ENCODE measurements at places on chromosomes 2 and 18.

- DNase-seq, result peak; percentile 91
These were observed 133.3 kb downstream of the GFPT1 start for GRCh38 chr2:69253611-69254301.

GRCh38 chr2:25294573-25295462, 46.9 kb downstream of the DNMT3A start:
- DNase-seq, result peak; percentile 72

DNA sequence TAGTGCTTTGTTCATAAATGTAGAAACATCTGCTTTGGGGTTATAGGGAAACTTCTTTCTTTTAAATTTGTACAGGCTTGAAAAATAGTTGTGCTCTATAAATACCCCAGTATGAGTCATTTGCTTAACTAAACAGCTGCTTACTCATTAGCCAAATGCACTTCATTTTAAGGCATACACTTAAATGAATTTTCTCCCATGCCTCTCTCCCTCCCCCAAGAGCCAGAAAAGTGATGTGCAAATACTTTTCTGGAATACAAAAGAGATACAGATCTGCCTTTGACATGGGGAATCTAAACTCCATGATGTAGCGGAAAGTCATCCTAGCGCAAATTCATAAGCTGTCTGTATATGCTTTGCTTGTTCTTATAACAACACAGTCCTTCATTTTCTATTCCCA, 469.4 kb downstream of the DLGAP1 start:
- peak; percentile 55 for DNase-seq

- peak; percentile 25 for DNase-seq
These were observed 106.9 kb downstream of the ROCK1 start for GRCh38 chr18:21004726-21005125.

- no peak for DNase-seq
These were observed 72.1 kb downstream of the AP1S3 start for GRCh38 chr2:223765221-223765785.

DNA sequence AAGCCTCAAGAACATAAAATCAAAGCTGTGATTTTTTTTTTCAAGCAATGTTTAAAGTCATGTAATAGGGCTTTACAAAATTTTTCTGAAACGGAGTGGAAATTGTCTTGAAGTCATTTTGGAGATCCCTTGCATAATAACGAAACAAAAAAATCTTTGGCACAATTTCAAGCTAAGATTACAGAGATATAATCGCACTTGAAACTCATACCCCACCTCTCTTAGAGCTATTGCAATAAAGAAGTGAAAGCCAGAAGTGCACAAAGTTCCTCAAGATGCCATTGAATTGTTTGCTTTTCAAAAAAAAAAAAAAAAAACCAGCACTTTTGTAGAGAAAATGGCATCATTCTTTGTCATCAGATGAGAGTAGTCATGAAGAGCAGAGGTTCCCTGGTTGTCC, 152.3 kb downstream of the PAX3 start:
- DNase-seq, result no peak

DNA sequence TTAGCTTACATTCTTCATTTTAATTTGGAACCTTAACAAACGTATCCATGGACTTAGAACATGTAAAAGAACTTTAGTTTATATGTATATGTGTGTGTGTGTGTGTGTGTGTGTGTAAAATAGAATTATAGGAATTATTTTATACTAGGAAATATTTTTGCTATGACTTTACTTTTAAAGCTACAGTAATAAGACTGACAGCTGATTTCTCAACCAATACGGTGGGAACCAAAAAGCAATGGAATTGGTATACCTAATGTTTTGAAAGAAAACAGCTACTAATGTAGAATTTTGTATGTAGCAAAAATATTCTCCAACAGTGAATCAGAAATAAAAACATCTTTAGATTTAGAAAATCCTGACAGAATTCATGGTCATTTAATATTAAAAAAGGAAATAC, 146.5 kb upstream of the ARL4C start:
- DNase-seq, result no peak

GRCh38 chr2:68916226-68916625, 36.5 kb downstream of the GKN2 start:
- DNase-seq, result no peak

DNA sequence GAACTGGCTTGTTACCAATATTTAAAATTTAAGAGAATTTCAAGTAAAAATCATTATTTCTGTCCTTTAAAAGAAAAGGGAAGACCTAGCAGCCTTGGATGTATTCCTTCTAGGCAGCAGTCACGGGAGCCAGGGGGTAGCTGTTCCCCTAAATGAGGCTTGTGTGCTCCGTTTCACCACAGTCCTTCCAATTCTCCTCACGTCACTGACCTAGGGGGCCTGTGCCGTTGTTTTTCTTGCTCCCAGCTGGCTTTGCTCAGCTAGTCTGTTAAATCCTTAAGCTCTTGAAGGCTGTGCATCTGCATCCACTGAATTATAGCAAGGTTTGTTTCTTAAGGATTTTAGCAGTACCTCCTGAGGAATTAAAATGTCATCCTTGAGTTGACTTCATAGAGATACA, 9.9 kb downstream of the KLHL23 start:
- DNase-seq, result no peak

GRCh38 chr18:58117786-58118403, 73.9 kb downstream of the NEDD4L start:
- peak; percentile 89 for DNase-seq

DNA sequence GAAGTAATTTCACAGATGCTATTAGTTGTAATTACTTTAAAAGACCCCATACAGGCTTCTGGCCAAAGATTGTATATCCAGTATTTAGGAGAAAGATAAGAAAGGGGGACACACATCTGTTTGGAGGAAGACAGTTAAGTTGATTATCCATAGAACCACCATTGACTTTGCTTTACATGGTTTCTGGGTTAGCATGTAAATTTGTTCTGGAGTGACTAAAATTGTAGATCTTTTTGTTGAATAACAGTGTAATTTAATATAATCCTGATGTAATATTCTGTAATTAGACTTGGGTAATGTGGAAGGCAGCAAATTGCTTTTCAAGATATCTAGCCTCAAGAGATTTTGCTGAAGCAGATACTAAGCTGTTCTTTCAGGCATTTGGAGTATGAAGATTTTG, 17.2 kb downstream of the COMMD1 start:
- no peak for DNase-seq

- peak; percentile 95 for DNase-seq
These were observed 298.5 kb downstream of the PAX3 start for GRCh38 chr2:222000326-222000725.

DNA sequence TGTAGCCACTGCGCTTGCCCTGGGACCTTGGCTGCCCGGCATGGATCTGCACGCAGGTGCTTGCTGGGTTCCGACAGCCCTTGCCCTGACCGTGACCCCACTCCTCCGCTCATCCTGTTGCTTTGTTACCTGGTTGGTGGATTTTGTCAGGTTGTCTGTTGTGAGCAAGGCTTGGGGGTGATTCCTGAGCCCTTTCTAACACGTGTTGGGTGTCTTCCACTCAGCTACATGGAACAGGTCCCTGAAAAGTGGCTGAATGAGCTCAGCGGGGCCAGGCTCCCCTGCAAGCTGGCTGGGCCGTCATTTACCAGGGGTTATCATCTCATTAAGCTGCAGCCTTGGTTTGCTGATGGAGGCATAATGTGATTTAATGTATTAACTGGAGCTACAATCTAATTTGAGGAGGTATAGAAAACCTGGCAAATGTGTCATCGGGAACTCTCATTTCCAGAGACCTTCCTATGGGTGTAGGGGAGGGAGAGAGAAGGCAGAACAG, 24.6 kb downstream of the RAMP1 start:
- no peak for DNase-seq

DNA sequence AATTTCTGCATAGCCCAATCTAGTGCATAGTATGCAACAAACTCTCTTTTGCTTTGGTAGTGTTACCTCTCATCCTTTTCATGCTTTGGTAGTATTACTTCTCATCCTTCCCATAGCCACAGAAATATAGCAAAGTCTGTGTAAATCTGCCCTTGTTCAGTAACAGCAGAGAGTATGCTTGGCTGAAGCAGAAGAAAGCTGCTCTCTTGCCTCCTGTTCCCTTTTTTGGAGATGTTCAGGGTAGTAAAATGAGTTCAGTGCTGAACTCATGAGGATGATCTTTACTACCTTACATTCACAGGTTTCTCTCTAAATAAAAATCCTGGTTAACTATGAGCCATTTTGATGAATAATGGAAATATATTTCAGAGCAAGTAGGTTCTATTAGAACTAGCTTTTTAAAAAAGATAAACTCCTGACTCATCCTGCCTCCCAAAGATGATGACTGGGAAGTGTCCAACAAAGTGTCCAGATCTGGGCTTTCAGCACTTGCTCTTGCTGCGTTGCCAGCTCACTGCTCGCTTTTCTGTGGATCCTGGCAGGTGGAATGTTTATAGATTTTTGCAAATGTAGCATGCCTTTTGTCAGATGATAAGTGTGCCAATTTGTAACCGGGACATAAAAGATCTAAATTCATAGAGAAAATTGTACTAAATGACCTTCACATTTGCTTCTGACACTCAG, 29.4 kb upstream of the CHMP3 start:
- DNase-seq, result no peak

- DNase-seq, result no peak
These were observed 281.6 kb upstream of the ZNF521 start for GRCh38 chr18:25633563-25633962.

- no peak for DNase-seq
These were observed 30.1 kb upstream of the GTF2A1L start for GRCh38 chr2:48587560-48587959.

DNA sequence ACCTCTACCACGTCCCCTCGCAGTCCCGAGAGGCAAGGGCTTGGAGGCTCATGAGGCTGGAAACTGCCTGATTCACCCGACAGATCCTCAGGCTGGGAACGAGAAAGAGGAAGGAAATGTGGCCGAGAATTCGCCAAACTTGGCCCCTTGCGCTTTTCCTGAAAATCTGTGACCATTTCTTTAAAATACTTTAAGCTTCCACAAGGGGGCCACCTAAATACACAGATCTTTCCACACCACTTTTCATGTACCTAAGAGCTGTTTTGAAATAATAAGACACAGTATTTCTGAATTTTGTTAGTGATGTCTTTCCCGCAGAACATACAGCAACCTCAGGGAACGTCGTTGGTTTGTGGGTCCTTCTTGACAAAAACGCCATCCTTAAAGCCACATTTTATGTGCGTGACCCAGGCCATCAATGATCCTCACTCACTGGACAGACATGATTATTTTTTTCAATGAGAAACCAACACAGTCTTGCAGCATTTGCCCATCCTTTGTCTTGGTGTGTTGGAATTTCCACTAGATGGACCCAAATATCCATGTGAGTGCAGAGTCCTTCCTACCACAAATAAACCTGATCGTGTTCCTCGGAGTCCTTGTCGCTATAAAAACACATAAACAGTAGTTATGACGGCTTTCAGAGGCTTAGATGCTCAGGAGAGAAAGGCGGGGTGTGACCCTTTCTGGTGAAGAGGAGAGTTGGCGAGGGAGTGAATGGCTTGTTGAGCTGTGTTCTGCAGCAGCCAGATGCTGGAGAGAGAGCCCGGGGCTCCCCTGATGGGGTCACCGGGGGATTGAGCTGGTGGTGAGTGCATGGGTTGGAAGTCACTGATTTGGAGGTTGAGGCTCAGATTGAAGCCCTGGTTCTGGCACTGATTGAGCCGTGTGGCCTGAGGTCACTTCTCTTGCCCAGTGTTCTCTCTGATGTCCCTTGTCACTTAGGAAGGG, 25.0 kb downstream of the DCDC2C start:
- peak; percentile 51 for DNase-seq

All from kidney tubule cell (primary cell).